ENCODE measurements at places on chromosomes 3 and 15. TPM values are rescaled to one million over a fixed set of nuclear protein-coding genes. Genes with fewer than 3 reads are reported as not detected.

The MB21D2 gene
- 46.4 TPM for total RNA-seq

GRCh38 chr3:65284546-65284945 lies 596.7 kb upstream of the ADAMTS9 start:
- no peak overlapping the region for H3K27ac ChIP-seq
- no peak for DNase-seq
- H3K27me3 ChIP-seq = peaks cover 6% of the 10 kb centered on the region
- no peaks in the 10 kb centered on the region for H3K36me3 ChIP-seq
- no peak overlapping the region for H3K4me3 ChIP-seq
- no peaks in the 10 kb centered on the region for H3K4me1 ChIP-seq

- no peaks in the 10 kb centered on the region for H3K4me1 ChIP-seq
- DNase-seq = no peak
- H3K27ac ChIP-seq = no peak overlapping the region
- H3K36me3 ChIP-seq = no peaks in the 10 kb centered on the region
Observed at GRCh38 chr3:147426931-147427330, 17.8 kb downstream of the ZIC1 start.

DNA sequence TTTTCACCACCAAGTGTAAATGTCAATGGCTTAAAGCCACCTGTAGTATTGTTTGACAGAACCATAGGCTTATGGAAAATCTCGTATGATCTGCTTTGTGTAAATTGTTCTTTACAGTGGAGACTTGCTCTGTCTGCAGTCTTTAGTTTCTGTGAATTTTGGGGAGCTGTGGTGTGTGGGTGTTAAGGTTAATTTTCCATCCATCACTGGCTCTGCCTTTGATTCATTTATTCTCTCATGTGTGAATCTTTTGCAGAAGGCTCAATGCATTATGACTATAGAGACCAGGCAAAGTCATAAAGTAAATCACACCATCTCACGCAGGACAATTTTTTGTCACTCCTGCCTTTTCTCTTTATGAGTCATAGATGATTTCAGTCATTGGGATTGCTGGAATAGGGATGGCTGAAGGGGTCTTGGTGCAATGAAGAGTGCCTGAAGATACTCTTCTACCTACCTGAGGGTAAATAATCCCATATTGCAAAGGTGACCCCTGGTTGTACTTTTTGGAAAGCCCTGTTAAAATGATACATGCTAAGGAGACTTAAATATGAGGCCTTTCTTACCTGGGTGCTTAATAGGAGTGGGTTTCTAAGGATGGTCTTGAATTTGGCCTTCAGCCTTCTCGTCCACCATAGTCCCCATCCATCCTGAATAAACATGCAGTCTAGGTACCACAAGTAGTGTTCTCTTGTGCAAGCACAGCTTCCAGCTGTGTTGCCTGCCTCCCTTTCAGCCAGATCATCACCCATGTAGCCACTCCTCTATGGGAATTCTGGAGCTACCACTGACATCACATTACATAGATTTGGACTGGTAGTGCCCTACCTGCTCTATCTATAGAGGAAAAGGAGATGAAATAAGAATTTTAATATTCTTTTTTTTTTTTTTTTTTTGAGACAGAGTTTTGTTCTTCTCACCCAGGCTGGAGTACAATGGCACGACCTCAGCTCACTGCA lies 14.3 kb downstream of the TGFBR2 start:
- H3K4me3 ChIP-seq = no peak overlapping the region
- DNase-seq = no peak
- H3K27ac ChIP-seq = no peak overlapping the region
- peaks cover 3% of the 10 kb centered on the region for H3K36me3 ChIP-seq
- peaks cover 11% of the 10 kb centered on the region for H3K4me1 ChIP-seq
- H3K27me3 ChIP-seq = no peaks in the 10 kb centered on the region
